ENCODE measurements at places on chromosomes 3 and 15.

DNA sequence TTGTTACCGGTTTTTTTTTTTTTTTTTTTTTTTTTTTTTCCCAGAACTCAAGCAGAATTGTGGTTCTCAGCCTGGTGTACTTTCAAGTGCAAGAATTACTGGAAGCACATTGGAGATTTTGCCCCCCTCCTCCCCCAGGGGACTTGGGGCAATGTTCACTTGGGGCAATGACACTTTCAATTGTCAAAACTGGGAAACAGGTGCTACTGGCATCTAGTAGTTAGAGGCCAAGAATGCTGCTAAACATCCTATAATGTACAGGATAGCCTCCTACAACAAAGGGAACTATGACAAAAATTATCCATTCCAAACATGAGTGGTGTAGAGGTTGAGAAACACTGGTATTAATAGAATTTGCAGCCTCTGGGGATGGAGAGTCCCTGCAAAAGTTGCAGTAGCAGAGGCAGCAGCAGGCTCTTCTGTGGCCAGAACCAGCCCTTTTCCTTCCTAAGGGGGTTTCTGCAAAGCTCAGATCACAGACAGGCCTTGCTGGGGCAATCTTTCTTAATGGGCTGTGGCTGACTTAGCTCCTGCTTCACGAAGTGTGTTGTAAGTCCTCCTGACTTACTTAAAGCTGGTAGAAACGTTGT is 144.3 kb upstream of the MRPS22 start:
- DNase-seq: no peak

GRCh38 chr3:127744875-127745274 is 72.1 kb downstream of the ABTB1 start:
- no peak for DNase-seq

- no peak for DNase-seq
Observed at GRCh38 chr3:49883998-49884397, 14.3 kb upstream of the CAMKV start.

DNA sequence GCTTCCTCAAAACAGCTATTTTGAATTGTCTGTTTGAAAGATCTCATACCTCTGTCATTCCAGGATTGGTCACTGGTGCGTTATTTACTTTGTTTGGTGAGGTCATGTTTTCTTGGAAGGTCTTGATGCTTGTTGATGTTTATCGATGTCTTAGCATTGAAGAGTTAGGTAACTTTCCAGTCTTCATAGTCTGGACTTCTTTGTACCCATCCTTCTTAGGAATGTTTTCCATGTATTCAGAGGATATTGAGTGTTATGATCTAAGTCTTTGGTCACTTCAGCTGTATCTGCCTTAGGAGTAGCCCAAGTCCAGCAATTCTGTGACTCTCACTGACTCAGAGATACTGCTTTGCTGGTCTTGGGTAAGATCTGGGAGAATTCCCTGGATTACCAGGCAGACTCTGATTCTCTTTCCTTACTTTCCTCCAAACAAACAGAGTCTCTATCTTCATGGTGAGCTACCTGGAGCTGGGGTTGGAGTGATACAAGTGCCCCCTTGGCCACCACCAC is 398.6 kb downstream of the ZIC4 start:
- DNase-seq: no peak

- DNase-seq: no peak
Observed at GRCh38 chr3:21170964-21171363, 580.0 kb downstream of the ZNF385D start.

DNA sequence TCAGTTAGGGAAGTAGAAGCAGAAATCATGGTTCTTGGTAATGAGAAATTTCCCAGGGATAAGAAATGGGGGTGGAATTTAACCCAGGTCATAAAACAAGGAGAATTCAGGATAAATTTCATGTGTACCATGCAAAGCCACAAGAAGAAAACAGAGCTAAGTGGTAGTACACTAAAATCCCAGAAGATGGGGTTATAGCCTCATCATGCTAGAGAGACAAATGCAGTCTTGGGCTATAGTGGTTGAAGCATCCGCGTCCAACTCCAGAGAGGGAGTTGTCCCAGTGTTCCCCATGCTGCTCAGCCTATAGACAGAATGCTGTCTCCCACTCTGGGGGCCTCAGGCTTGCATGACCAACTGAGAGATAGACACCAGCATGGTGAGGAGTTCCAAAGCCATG is 36.2 kb upstream of the CLRN1 start:
- DNase-seq: no peak

- no peak for DNase-seq
Observed at GRCh38 chr3:4575381-4575780, 82.2 kb downstream of the ITPR1 start.

DNA sequence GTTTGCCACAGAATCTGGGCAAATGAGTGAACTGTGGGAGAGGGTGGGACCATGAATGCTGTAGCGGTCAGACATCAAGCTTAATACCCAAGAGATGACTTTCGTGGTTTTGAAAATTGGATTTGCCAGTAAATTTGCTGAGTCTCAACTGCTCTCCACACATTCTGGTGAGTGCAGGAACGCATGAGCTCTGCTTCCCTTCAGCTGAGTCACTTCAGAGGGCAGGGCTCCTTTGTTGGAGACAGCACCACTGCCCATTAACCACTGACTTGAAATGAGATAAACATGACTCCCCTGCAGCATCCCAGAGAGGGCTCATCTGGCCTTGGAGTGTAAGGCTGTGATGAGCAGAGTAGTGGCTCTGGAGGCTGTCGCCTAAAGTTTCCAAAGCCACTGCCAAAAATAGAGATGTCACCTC is 22.6 kb downstream of the RARRES1 start:
- no peak for DNase-seq

GRCh38 chr3:15808679-15809310 is 11.0 kb upstream of the ANKRD28 start:
- no peak for DNase-seq

- no peak for DNase-seq
Observed at GRCh38 chr15:78938658-78939488, 6.0 kb downstream of the CTSH start.

DNA sequence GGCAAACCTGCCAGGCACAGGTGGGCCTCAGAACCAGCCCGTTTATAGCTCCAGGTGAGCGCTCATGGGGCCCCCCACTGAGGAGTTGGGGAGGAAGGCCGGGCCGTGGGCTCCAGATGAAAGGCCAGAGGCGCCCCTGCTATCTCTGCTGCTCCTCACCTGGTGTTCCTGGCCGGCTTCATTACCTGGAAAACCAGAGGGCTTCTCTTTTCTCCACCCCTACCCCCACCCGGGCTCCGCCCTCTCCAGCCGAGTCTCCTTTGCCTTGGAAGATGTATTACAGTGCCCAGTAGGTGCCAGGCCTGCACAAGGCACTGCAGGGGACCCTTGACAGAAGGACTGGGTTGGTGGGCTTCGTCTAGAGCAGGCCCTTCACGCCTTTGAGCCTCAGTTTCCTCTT is 111.4 kb downstream of the WNT7A start:
- no peak for DNase-seq

GRCh38 chr15:101092156-101092866 is 159.5 kb downstream of the CHSY1 start:
- DNase-seq: no peak

- DNase-seq: no peak
Observed at GRCh38 chr15:68404056-68404798, 27.7 kb downstream of the ITGA11 start.

- DNase-seq: no peak
Observed at GRCh38 chr15:98231696-98232440, 271.4 kb downstream of the ARRDC4 start.

DNA sequence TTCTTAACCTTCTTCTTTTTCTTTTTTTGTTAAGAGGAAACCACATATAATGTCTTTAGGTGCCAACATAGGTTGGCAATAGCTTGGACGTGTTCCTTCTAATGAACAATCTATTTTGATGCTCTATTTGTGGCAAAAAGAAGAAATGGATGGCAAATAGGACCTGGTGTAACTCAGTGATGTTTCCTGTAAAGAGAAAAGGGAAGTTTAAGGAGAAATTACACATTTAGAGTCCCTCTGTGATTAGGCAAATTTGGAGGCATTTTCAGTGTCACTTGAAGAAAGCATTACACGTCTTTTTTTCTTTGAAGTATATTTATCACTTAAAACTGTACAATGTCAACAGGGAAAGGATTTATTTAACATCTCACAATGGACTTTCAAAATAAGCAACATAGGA is 327.1 kb downstream of the ZIC1 start:
- no peak for DNase-seq

DNA sequence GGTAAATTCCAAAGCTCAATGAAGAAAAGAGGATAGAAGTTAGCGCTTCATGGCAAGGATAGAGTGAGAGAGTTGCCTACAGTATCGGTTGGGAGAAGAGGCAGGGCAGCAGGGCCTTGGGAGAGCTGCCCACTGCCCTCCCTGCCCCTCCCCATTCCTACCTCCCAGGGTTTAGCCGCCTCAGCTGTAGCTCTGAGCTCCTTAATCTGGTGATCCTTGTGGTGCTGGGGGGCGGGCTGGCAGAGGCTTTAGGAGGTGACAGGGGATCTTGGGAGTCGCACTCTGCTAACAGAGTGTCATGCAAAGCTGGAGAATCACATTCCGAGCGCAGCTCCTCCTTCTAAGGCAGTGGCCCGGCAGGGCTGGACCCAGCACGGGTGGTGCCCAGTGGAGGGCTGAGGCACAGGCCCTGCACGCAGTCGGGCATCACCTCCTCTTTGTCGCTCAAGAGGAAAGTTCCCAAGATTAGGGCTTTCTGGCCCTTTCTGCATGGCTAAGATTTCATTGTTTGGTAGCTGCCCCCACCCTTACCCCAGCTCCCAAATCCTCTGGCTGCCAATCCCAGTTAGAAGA is 57.1 kb upstream of the POLG start:
- no peak for DNase-seq

DNA sequence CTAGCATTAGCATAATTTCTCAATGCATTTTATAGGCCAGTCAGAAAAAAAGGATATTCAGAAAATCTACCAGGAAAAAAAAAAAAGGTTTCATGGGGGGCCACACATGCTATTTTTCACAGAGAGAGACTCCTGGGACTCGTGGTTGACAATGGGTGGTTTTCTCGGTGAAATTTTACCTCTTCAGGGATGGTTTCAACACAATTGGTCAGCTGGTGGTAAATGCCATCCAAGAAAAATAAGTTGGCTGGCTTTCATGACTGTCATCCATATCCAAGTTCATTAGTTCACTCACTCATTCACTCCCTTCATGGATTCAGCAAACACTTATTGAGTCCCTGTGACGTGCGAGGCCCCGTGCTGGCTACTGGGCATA is 217.3 kb downstream of the SHQ1 start:
- no peak for DNase-seq

DNA sequence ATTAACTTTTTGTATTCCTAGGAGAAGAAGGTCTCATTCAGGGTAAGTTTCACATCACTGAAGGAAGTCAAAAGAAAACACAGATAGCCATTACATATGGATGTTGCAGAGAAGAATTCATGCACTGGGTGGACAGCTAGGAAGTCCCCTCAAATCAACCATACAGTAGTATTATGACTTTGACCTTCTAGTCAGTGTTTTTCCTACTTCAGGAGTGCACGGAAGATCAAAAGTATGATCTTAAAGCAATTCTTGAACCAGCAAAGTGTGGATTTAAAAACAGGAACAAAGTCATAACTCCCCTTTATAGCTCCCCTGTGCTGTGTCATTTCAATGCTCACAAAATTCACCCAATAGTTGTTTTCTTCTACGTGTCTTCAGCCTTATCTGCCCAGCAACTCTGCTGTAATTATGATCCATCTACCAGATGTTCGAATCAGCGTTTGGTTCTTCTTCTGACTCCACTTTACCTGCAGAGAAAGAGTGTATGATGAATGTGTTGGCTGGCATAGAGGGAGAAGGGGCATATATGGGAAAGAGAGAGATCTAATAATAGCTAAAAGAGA is 118.1 kb upstream of the MEIS2 start:
- no peak for DNase-seq

- DNase-seq: no peak
Observed at GRCh38 chr15:23035964-23036566, 3.3 kb downstream of the TUBGCP5 start.

DNA sequence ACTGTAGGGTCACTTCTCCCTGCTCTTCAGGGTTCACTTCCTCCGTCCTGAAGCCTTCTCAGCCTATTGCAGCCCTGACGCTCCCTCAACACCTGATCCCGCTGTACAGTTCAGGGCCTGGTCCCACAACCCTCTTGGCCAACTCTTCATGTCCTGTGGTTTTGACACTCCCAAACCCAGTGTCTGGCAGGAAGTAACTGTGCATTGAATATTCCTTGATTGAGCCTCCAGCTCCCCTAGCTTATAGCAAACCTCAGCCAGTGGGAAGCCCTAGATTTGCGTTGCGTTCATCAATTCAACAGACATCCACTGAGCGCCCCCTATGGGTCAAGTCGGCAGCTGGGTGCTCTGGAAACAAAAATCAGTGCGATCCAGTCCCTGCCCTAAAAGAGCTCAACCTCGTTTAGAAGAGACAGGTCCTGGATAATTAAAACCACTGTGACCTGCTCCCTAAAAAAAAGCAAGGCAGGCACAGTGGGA is 13.5 kb downstream of the UBAP1L start:
- DNase-seq: peak; percentile 88

DNA sequence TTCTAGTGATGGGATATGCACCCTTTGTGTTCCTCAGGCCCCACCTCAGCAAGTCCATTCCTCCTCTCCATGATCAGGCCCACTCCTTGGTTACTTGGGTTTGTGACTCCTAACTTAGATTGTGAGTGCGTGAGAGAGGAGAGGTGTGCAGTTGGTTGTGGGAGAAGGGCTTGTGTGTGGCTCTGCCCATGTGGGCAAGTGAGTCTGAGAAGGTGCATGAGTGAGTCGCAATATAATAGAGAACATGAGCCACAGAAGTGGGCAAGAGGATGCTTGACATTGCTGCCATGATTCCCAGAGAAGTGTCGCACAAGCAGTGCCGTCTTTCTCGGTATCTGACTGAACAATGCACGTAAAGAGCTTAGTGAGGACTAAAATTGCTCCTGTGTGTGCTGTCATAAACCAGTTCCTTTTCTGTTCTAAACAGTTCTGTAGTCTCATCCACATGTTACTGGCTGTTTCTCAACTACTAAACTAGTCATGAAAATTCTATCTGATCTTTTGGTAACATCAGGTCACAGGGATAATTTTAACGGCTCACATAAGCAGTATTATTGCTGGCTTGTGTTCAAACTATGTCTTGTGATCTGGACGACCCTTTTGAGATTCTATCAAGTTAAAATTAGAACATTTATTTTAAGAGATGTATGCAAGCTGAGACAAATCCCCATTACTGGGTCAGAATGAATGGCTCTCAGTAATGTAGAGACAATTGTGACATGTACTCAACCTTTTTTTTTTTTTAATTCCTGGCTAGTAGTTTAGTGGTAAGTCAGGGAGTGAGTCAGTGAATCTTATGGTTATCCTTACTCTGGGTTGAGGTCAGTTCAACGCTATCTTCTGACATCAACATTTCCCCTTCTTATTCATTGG is 25.6 kb downstream of the GYG1 start:
- DNase-seq: no peak

Data from ascending aorta (tissue), 2 donors.